ENCODE measurements at places on chromosomes 3 and 15.

- DNase-seq = no peak
Observed at GRCh38 chr3:55270976-55271375, 216.1 kb downstream of the WNT5A start.

DNA sequence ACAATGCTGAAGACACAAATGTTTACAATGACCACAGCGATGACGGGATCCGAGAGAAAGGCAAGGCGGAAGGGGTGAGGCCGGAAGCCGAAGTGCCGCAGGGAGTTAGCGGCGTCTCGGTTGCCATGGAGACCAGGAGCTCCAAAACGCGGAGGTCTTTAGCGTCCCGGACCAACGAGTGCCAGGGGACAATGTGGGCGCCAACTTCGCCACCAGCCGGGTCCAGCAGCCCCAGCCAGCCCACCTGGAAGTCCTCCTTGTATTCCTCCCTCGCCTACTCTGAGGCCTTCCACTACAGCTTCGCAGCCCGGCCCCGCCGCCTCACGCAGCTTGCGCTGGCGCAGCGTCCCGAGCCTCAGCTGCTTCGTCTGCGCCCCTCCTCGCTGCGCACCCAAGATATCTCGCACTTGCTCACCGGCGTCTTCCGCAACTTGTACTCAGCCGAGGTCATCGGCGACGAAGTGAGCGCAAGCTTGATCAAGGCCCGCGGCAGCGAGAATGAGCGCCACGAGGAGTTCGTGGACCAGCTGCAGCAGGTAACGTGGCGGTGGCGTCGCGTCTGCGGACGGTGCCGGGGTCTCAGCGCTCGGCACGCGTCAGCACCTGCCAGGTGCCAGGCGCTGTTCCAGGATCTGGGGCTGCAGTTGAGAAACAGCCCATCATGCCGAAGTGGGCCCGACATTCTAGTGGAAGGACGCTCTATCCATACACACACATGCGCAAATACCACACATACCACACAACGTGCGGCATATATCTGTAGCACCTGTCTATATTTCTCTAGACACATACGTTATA, at the start of gene DLEC1:
Gene DLEC1, plus strand, starts transcription at position 108 of the 798 bp plus-strand sequence. Its CDS starts 18 bp downstream, at position 126.
- DNase-seq = peak; percentile 94

DNA sequence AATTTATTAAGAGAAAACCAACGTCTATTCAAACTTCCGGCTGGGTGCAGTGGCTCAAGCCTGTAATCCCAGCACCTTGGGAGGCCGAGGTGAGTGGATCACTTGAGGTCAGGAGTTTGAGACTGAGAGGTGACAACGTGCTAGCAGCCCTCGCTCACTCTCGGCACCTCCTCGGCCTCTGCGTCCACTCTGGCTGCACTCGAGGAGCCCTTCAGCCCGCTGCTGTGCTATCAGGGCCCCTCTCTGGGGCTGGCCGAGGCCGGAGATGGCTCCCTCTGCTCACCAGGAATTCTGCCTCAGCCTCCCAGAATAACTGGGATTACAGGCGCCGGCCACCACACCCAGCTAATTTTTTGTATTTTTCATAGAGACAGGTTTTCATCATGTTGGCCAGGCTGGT, 58.7 kb downstream of the USF3 start:
- DNase-seq = no peak

DNA sequence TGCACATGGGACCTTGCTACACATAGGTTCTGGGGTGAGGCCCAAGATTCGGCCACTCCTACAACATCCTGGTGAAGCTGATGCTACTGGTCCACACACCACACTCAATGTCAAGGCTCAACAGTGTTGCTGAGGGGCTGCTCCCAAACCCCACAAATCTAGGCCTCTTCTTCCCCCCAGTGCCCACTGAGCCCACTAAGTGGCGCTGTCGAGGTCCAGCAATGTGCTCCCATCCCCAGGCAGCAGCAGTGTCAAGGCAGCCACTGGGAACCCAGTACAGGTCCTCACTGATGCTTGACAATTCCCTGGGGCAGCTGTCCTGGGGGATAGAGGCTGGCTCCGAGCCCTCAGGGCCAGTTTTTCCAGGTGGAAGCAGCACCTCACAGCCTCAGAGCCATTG, 21.5 kb downstream of the SCN5A start:
- DNase-seq = peak; percentile 31

GRCh38 chr15:65246026-65246714, 34.9 kb upstream of the CILP start:
- no peak for DNase-seq

DNA sequence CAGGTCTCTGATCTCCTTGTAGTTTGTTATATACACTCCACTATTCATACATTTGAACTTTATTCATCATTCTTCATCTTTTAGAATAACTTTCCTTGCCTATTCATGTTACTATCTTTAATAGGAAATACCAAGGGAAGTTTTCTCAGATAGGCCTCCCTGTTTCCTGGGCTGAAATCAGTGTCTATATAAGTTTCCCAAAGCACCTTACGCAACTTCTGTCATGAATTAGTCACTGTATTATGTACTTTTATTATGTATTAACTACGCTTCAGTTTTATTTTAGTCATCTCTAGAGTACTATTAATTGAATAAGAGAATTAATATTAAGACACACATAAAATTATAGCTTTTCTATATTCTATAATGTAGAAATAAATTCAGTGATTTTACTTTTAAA, 1481.5 kb downstream of the OTOL1 start:
- no peak for DNase-seq

GRCh38 chr3:74115906-74116305, 491.2 kb upstream of the PDZRN3 start:
- DNase-seq = no peak

Data from activated CD4-positive, alpha-beta T cell treated with anti-CD3 and anti-CD28 coated beads, Interleukin-2, Interleukin-6, amounts not matched to agents 100 ng/mL and 50 ng/mL, durations not matched to agents 16 hours and 8 hours (primary cell).